ENCODE measurements at places on chromosomes 7 and 10.

DNA sequence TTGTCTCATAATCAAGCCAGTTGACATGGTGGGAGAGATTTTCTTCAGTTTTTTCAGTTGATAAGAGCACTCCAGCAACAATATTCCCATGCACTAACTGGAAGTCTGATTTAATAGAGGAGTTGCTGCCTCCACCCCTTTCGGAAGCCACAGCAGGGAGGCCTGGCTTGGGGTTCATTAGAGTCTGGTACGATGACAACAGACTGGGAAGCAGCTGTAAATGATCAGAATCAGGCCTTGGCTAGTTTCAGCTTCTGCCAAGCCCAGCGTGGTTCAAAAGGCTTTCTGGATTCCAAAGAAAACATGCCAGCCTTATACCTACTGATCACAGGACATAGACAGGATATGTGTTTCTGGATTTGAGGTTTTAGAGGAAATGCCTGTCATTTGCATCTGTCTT is 274.0 kb downstream of the CSTF2T start:
- no peak for DNase-seq

DNA sequence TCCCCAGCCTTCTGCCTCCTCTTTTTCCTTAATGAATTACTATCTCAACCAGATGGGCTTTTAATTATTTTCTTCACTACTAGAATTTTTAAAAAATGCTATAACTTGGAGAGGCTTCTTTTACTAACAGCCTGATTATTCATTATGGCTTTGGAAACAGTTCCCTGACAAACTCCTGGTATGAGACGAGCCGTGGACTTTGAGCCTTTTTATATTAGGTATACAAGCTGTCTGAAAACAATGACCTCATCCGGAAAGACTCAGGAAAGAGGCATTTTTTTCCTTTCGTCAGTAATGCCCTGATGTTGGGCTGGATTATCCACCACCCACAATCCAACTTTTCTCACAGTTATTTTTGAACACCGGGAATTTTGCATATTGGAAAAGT is 26.7 kb upstream of the ABLIM1 start:
- DNase-seq: no peak

- no peak for DNase-seq
Observed at GRCh38 chr10:88233870-88234269, 349.2 kb downstream of the RNLS start.

DNA sequence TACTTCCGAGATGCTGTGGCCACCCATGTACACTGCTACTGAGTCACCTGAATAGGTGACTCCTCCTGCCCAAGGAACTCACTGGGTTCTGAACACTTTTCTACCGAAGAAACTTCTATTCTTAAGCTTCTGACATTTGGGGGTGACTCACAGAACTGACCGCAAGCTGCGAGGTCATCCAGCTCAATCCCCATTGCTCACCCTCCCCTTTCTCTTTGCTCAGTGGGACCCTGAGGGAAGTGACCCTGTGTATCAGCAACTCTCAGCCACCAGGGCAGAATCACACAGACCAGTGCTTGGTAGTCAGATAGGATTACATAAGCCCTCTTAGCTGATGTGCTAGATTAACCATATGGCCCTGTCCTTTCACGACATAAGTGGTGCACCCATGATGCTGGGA is 46.3 kb downstream of the INSYN2A start:
- no peak for DNase-seq

- no peak for DNase-seq
Observed at GRCh38 chr7:73869011-73869798, 8.2 kb downstream of the TMEM270 start.

- DNase-seq: no peak
Observed at GRCh38 chr7:17056491-17057142, 174.8 kb upstream of the AGR3 start.

DNA sequence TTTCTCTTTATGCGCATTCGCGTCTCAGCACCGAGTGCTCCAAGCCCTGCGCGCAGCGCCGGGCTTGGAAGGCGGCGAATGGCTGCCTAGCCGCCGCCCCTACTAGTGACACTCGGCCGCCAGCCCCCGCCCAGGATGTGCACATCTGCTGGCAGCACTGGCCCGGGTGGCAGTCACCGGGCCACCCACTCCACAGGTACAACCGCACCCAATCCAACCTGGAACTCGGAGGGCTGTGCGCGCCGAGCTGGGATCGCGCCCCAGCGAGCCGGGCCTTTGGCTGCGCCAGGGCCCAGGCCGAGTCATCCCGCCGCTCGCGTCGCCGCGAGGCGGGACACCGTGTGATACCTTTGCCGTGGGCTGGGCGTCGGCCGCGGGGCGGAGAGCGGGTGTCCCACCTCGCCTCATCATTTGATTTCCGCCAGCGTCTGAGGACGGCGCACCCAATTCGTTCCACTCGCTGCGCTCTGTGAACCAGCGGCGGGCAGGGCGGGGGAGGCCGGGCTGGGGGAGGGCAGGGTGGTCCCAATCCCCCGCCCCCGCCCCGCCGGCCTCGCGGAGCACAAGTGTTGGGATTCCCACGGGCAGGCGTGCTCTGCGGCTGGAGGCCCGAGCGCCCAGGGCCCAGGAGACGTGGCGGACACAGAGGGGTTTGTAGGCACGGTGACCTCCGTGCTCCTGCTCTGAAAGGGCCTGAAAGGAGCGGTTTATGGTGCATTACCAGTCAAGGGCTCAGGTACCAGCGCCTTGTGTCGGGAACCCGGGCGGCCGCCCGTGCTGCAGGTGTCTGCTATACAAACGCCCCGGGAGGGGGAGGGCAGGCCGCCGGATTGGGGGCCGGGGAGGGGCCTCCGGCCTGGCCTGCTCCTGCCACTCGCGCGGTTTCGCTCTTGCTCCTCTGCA is 17.8 kb upstream of the PTF1A start:
- DNase-seq: no peak

DNA sequence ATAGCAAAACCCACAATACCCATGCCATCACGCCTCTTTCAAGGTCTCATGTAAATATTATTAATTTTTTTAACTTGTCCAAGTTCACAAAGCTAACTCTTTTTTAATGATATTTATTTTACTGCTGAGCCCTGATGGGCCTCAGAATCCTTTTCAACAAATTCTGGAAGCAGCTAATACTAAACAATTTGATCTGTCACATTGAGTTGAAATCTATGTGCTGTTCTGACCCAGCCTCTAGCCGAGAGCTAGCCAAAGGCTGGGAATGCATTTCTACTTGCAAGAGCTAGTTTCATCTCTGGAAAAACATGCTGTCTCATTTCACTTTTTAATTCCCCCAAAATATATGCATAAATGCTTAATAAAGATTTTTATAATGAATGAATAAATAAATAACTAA is 47.9 kb downstream of the TFAM start:
- no peak for DNase-seq

DNA sequence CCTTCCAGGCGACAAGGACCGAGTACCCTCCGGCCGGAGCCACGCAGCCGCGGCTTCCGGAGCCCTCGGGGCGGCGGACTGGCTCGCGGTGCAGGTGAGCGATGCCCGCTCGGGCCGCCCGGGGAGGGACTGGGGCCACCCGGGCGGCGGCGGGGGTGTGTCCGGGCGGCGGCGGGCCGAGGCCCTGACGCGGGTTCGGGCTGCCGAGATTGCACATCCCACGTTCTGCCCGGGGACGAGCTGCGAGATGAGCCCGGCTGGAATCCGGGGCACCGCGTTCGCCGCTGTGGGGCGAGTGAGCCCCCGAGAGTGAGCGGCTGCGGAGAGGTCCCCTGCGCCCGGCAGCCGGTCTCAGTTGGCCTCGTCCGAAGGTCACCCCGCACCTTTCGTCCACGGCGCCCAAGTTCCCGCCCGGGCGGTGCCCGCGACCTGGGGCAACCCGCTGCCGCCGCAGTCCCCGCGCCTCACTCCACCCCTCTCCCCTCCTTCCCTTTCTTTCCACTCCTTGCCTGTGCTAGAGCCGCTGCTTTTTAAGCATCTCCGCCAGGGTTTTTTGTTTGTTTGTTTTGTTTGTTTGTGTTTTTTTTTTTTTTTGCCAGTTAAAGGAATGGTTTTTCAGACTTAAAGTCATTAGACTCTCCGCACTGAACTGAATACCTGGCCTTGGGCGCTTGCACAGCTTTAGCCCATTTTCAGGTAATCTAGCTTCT is 515 bp downstream of the RALA start:
- DNase-seq: no peak

GRCh38 chr7:90594751-90595317 is 1.3 kb upstream of the CDK14 start:
- no peak for DNase-seq

- DNase-seq: no peak
Observed at GRCh38 chr7:100247152-100247757, 27.5 kb downstream of the PVRIG start.

DNA sequence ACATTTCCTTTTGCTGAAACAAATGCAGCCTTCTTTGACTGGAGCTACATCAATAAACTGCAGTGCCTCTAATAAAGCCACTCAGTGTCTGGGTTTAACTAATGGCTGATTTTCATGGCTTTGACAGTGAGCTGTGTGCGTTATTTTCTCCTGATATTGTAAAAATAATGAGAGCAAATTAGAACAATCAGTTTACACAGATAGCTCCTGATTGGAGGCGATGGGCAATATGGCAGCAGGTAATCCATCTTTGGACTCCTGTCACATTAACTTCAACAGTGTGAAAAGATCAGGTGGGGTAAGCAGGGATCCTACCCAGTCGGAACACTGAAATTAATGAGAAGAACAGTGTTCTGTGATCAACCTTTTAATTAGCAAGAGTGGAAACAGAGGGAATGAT is 100.7 kb downstream of the POLL start:
- no peak for DNase-seq

DNA sequence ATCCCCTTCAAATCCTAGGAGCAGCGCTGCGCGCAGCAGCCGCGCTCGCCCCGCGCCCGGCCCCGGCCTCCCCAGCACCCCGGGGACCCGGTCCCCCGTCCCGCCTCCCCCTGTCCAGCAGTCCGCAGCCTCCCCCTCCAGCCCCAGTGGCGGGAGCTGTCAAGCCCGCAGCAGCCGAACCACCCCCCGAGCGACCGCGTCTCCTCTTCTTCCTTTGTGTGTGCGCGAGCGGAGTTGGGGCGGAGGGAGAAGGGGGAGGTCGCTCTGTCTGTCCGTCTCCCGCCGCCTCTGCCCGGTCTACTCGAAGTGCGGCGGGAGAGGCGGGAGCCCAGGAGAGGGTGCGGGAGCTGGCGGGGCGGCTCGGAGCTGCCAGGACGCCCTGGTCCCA is 375 bp upstream of the CHN2 start:
- no peak for DNase-seq

DNA sequence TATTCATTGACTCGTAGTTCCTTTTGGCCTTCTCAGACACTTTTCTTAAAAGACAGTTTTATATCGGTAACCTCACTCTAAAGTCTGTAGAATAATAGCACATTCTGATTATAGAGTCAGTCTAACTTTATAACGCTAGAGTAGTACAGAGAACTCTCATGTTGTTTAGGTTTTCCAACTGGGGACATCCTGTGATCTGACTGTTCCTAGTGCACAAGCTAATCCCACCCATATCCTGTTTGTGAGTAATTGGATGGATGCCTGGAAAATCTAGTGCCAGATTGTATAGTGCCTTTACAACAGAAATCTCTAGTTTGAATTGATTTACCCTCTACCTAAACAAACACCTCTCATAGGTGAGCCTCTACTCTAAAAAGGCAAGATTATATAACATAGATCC is 107.4 kb downstream of the ZEB1 start:
- DNase-seq: no peak

- peak; percentile 23 for DNase-seq
Observed at GRCh38 chr10:75137533-75138438, 26.3 kb downstream of the SAMD8 start.

- DNase-seq: no peak
Observed at GRCh38 chr10:112775892-112776674, 174.0 kb upstream of the TCF7L2 start.

- DNase-seq: no peak
Observed at GRCh38 chr10:17092216-17092944, 37.2 kb downstream of the CUBN start.

GRCh38 chr10:111565542-111565941 is 488.7 kb downstream of the ADRA2A start:
- no peak for DNase-seq

DNA sequence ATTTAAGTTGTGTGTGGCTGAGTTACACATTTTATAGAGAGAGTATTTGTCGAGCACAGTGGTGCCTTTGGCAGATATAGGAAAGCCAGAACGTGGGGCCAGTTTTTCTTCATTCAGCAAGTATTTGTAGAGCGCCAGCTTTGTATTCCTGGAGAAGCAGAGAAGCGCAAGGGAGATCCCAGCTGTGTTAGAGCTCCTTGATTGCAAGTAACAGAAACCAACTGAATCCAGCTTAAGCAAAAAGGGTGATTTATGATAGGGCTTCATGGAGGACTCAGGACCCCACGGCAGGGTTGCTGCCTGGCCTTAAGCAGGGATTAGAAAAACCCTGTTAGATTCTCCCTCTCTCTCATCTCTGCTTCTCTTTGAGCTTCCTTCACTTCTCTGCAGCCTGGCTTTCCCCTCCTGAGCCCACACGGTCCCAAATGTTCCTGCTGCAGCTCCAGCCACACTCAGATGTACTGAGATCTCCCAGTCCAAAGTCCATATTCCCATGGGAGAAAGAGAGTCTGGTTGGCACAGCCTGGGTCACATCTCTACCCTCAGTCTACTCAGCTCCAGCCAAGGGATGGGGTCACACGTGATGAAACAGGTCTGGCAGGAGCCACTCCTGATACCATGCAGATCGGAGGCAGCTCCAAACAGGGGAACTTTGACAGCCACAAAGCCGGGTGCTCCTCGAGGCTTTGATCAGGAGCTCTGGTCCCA is 16.7 kb downstream of the UBTD1 start:
- no peak for DNase-seq

DNA sequence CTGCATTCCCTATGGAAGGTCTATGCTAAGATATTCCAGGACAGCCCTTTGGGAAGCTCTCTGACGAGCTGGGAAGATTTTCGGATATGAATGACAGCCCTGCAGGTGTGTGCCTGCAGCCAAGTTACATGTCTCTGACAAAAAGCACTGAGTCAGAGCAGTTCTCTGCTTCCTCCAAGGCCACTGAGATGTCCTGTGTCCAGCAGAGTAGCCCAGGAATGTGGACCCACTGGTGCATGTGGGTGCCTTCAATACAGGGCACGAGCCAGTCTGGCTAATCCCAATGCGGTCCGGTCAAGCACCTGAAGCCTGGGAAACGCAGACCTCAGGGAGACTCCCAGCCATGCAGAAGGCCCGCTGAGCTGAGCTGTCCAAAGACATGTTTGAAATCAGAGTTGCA is 565.7 kb downstream of the TCERG1L start:
- DNase-seq: no peak

DNA sequence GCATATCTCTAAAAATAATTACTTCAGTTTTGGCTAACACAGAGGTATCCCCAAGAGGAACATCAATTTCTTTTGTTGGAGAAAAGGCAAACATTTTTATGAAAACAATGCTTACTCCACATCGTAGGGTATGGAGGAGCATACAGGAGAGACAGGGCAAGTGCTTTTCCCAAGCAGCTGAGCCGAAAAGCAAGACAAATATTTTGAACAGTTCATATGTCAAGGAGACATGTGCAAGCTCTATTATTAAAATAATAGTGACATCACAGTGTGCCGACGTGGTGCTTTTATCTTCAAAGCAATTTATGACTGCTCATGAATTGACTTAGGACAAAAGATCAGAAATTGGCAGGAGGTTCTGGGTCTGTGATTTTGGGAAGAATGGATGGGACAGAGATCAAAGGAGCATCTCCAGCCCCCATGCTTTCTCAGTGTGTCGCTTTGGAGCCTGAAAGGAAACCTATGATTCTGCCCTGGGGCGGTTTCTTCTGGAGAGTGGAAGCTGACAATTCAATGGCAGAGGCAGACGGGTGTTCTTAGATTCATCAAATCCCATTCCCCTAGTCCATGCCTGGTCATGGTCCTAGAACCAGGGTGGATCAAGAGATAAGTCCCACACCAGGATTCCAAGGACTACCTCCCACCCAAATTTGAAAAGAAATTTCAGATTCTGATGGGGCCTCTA is 97.1 kb downstream of the JCAD start:
- no peak for DNase-seq
